Activated CD4-positive, alpha-beta memory T cell treated with anti-CD3 and anti-CD28 coated beads, Interleukin-2, amount 10 ng/mL, durations not matched to agents 7 days and 5 days (primary cell): ENCODE measurements at places on chromosomes 6 and 20. TPM values are rescaled to one million over a fixed set of nuclear protein-coding genes. Genes with fewer than 3 reads are reported as not detected.

DNA sequence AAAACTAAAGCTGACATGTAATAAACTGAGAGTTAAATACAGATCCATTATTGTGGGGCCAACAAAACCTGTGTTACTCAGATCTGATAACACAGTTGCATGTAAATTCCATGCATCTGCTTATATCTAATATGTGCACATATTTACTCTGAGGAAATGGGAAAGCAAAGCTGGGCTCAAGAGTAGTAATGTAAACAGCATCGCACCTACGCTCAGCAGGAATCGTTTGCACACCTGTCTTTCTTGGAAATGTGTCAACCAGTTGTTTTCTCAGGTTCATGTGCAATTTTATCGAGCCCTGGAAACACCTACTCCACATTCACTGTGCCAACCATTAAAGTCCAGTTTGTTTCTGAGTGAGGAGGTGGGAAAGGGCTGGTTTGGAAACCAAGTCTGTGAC is 80.3 kb upstream of the CNKSR3 start:
- no peaks in the 10 kb centered on the region for H3K4me1 ChIP-seq
- no peak overlapping the region for H3K27ac ChIP-seq
- H3K4me3 ChIP-seq: no peak overlapping the region
- no peaks in the 10 kb centered on the region for H3K27me3 ChIP-seq

PPP1R14C gene
- total RNA-seq: 0.10 TPM

PRELID3B gene
- total RNA-seq: 88.7 TPM

CEP43 gene
- 21.5 TPM for total RNA-seq
